ENCODE measurements at places on chromosomes 2 and 18.

- DNase-seq = peak; percentile 46
These were observed 198.5 kb upstream of the SMIM21 start for GRCh38 chr18:75625966-75626365.

DNA sequence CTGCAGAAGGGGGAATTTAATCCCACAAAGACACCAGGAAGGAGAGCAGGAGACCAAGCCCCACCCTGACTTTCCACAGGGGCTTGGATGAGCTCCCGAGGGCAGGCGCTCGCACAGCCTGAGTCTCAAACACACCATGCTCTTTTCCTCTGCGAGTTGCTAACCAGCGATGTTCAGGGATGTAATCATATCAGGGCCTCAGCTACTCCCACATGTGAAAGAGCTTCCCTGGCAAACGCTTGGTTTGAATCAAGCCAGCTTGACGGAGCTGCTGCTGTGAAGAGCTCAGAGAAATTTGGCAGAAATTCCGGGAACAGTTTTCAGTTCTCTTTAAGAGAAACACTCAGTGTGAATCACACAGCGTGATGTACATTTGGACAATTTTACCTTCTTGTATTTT, 385.8 kb downstream of the GALR1 start:
- no peak for DNase-seq

DNA sequence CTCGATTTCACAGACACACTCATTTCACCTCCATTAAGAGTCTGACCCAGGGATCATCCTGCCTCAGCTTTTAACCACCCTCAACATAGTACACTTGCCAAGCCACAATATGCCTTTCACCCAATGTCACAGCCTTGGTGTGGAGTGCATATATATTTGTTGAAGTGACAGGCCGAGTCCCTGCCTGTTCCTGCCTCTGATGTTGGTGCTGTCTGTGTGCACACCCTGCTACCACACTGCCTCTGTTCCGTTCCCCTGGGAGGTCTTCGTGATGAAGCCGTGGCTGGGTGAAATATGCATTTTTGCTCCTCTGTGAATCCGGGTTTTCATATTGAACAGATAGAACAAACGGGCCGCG, 90.3 kb downstream of the RNF144A start:
- DNase-seq = no peak

GRCh38 chr2:55097082-55097460, 46.8 kb upstream of the RTN4 start:
- DNase-seq = no peak

DNA sequence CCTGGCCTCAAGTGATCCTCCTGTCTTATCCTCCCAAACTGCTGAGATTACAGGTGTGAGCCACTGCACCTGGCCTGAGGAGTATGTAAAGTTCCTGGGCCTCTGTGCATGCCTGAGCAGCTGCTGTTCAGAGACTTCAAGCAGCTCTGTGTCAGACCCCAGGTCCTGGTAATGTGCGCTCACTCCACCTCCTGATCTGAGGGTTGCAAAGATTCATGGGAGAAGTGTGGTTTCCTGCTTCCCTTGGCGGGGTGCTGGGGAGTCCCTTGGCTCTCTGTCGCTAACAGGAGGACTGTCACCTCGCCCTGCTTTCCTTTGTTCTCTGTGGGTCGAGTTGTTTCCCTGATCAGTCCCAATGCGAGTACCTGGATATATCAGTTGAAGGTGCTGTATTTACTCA, 8.6 kb upstream of the IL36A start:
- DNase-seq = no peak

DNA sequence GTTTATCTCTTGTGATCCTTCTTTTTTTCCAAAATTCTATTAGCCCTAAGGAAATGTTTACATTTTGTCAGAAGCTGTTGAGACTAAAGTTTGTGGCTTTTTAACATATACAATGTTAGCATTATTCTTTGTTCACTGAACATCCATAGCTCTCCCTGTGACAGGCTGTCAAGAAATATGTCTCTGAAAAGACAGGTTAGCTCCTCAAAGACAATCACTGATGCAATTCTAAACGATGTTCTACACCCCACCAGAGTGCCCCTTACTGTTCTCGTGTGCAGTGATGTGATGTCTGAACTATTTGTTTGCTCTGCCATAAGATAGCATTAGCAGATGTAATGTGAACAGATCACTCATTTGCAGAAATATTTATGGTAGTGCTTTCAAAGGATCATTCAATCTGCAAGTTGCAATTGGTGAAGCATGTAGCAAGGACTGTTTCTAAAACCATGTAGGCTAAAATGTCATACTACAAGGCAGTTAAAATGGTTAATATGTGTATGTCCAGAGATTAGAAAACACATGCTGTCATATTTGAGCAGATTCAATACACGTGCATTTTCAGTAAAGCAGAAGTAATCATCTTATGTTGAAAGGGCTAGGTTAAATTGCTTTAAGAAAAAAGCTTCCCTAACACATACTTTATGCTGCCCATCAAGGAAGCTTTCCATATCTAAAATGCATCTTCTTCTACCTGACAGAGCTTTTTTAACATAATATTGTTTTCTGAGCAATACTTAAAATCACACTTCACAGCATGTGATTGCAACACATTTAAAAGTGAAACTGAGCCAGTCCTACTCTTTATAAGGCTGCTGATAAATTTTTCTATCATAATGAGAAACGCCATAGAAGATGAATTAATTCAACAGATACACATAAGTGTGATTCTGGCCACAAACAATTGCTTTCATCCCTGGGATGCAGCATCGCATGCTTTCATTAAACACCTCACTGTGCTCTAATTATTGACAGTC, 285.7 kb upstream of the UBE2E3 start:
- peak; percentile 10 for DNase-seq

GRCh38 chr2:8159211-8159965, 522.5 kb upstream of the ID2 start:
- no peak for DNase-seq

GRCh38 chr2:10245661-10246060, 57.0 kb upstream of the HPCAL1 start:
- DNase-seq = no peak

GRCh38 chr2:88860421-88861075, 169.1 kb downstream of the RPIA start:
- no peak for DNase-seq

GRCh38 chr2:127196998-127197397, 23.1 kb downstream of the CYP27C1 start:
- DNase-seq = no peak

GRCh38 chr2:25292408-25292807, 49.3 kb downstream of the DNMT3A start:
- no peak for DNase-seq

DNA sequence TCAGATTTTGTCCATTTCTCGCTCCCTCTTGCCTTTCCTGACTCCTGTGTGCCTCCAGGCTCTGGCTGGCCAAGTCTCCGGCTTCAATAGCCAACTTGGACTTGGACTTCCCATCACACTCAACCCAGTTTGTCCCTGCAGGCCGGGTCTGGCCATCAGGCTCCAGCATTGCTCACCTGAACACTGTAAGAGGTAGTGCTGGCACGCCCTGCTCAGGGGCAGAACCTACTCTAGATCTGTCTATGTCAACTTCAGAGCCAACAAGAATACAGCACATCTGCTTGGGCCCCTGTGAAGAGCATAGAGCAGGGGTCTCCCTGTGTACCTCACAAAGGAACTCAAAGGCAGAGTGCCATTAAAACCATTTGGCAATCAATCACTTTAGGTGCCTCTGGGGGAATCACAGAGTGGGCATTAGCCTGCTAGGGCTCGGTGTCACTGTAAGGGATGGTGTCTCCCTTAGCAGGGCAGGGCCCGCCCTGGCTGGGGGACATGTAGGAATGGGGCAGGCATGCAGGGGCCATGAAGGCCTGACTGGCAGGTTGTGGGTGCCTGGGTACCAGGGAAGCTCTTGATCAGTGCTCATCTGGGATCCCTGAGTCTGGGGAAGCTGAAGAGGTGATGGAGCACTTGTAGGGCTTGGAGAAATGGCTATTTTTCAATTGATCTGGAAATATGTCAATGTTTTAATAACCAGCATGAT, 325.9 kb downstream of the CLIP4 start:
- no peak for DNase-seq

GRCh38 chr18:23226930-23227725, 91.8 kb downstream of the CABLES1 start:
- peak; percentile 90 for DNase-seq

DNA sequence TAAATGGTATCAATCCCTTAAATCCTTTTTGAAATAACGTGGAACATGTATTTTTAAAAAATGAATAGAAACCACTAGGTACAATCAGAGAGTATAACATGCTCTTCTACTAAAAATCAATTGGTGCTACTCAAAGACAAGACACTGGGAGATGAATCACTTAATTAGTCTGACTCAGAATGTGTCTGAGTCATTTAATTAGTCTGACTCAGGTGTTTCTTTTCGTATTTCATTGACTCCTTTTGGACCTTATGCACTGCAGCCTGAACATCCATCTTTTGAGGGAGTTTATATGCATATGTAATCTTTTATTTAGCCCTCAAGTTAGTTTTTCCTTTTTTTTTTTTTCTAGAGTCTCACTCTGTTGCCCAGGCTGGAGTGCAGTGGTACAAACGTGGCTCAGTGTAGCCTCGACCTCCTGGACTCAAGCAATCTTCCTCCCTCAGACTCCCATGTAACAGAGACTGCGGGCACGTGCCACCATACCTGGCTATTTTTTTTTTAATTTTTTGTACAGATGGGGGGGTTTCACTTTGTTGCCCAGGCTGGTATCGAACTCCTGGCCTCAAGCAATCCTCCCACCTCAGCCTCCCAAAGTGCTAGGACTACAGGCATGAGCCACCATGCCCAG, 26.5 kb downstream of the PPP4R3B start:
- DNase-seq = peak; percentile 43
